Activated CD4-positive, alpha-beta T cell treated with anti-CD3 and anti-CD28 coated beads, Interleukin-2, Interleukin-6, amounts not matched to agents 100 ng/mL and 50 ng/mL, durations not matched to agents 16 hours and 8 hours (primary cell): ENCODE measurements at places on chromosomes 7 and 10.

GRCh38 chr10:52568309-52568708, 204.3 kb downstream of the MBL2 start:
- no peak for DNase-seq

- DNase-seq, result no peak
Observed at GRCh38 chr10:103367379-103367781, 396 bp upstream of the TAF5 start.

GRCh38 chr10:34191406-34191805, 623.7 kb downstream of the PARD3 start:
- no peak for DNase-seq

- no peak for DNase-seq
Observed at GRCh38 chr7:100437150-100438100, 1.1 kb upstream of the PPP1R35 start.

- no peak for DNase-seq
Observed at GRCh38 chr10:49382826-49383225, 13.1 kb downstream of the DRGX start.

- DNase-seq, result peak; percentile 28
Observed at GRCh38 chr10:11345224-11346054, 266.0 kb downstream of the USP6NL start.

DNA sequence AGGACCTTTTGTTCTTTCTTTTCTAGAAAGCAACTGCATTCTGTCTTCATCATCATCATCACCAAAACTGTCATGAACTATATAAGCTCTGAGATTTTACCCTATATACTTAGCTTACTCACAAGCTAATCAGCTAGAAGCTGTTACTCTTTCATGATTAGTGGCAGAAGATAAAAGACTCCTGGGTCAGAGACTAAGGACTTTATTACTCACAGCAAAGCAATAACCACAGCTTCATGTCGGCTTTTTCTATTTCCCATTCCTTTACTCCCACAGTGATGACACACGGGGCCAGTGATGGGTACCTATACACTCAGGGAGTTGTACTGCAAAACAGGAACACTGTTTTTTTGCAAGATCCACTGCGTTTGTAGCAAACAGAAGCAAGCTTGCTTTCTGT, 8.4 kb upstream of the C10orf88 start:
- no peak for DNase-seq

- no peak for DNase-seq
Observed at GRCh38 chr10:71300555-71301370, 18.3 kb upstream of the SLC29A3 start.

DNA sequence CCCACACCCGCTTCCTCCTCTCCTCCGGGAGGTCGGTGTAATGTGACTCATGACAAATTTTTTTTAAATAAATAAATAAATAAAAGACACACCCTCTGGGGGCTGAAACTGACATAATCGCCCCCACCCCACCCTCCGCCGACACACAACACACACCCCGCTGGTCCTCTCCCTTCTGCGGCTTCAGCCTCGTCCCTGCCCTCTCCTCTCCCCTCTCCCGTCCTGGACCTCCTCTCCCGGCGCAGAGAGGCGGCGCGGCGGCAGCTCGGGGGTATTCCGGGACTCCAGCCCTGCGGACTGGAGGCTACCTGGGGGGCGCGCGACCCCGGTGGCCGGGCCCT, 686 bp downstream of the ABI1 start:
- peak; percentile 46 for DNase-seq

DNA sequence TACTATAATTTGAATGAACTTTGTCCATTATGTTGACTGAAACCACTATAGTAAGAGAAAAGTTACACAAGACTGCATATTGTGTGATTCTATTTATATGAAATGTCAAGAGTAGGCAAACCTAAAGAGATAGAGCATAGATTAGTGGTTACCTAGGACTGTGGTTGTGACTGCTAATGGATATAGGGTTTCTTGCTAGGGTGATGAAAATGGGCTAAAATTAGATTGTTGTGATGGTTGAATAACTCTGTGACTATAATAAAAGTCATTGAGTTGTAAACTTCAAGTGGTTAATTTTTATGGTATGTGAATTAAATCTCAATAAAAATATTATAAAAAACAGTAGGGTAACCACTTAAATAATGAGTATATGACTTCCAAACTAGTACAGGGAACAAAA, 142.9 kb upstream of the AHR start:
- DNase-seq, result no peak

GRCh38 chr7:74554178-74554577, 100.5 kb downstream of the GTF2IRD1 start:
- DNase-seq, result no peak

- DNase-seq, result no peak
Observed at GRCh38 chr10:36515319-36515718, 610.1 kb upstream of the ANKRD30A start.

DNA sequence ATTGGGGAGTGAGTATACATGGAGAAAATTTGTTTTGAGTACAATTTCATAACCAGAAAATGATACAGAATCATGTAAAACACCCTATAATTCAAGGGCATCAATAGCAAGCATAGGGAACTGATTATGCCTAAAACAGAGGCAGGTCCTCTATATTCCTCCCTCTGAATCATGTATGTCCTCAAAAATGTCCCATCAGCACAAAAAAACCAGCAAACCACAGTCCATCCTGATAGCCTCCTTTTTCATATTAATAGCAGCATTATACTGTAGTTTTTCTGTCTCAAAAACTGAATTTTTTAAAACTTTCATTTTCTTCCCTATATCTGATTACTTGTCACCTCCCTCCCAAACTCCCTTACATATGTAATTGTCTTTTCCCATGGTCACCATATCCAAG, 1057.3 kb downstream of the CNTNAP2 start:
- no peak for DNase-seq

DNA sequence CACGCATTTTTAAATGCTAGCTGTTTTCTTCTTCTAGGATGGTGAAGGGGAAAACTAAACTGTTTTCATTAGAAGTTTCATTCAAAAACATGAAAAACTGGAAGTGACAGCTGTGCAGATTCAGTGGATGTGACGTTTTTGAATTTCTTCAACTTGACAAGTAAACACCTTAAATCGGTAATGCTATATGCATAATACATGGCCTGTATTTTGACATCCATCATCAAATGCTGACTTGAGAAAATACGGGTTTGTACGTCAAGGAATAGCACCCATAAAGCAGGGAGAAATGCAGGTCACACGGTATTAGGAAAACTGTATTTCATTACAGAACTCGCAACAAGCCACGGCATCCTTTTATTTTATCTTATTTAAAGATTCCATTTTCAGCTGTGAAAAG, 720.5 kb downstream of the KCNMA1 start:
- DNase-seq, result no peak

DNA sequence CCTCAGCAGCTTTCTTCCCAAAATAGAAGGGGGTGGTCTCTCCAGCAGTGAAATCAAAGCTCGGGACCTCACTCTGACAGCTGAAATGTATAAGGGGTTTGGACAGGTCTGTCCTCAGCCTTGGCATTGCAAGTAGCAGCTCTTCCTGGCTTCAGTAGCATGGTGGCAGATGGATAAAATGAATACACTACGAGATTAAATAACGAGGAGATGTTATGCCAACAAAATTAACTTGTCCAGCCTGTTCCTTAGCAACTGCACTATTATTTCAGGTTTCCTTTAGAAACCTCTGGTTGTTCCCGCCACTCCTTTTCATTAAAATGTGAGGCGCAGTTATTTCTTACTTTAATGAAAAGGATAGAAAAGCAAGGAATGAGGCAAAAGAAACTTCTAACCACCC, 24.9 kb downstream of the PRLHR start:
- no peak for DNase-seq

- no peak for DNase-seq
Observed at GRCh38 chr7:11702938-11703337, 129.1 kb downstream of the THSD7A start.

GRCh38 chr10:66819691-66820090, 106.1 kb upstream of the LRRTM3 start:
- no peak for DNase-seq

DNA sequence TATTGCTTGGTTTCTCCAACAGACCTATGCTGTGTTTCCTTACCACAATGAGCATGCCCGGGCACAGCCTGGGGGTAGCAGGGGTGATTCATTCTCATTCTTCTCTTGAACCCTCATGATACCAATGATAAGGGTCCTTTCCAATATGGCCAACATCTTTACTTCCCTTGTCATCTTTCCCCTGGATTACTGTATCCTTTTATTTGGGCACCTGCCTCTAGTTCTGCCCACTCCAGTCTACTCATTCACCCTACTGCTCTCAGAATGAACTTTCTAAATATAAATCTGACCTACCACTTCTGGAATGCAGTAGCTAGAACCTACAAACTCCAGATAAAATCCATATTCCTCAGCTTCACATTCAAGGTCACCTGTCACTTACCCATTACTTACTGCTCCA, 26.4 kb upstream of the ITPRID1 start:
- no peak for DNase-seq

DNA sequence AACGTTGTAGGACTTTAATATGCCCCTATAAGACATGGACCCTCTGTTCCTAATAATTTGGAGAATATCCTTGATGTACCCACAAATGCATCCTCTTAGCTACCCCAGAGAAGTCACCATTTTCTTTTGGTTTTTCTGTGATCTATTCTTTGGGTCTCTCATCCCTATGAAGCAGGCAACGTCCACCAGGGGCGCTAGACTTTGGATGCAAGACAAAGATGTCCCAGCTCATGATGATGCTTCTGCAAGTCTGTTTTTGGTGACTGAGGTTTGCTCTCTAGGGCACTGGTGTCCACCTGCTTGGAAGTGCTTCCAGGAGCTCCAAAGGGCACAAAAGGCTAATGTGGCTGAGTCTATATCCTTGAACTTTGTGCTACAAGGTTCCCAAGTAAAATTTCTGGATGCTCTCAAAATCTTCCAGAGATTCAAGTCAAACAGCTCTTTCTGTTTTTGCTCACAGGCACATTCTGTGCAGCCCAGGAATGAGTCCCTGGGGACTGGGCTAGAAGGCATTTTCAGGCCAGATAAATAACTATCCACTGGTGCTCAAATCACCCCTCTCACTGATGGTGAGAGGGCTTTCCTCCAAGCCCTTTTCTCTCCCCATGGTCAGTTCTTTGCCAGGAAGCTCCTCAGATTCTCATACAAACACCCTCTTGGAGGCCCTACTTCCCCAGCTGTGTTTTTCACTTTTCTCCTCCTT, 166.4 kb downstream of the C7orf25 start:
- peak; percentile 36 for DNase-seq
